ENCODE measurements at places on chromosomes 16 and 17.

- DNase-seq = peak; percentile 38
These were observed 1.2 kb downstream of the UBALD2 start for GRCh38 chr17:76266244-76266938.

DNA sequence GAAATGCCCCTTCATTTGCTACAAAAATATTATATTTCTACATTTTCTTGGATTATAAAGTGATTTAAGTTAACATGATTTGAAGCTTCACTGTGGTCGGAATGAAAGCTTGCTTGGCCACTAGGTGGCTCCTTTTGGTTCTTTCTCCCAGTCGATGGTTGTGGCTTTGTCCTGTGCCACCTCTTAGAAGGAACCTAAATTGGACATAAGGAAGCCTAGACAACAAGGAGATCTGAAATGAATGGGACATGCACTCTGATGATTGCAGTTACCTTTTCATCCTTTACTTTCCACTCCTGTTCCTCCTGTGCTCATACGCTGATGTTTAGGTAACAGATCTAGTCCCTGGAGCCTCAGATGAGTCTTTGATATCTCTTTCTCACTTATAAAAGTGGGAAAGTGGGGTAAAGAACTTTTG, 39.2 kb downstream of the FTO start:
- DNase-seq = peak; percentile 19

GRCh38 chr16:80606221-80606766, 65.5 kb downstream of the DYNLRB2 start:
- no peak for DNase-seq

GRCh38 chr17:35588196-35588920, 1.2 kb downstream of the AP2B1 start:
- DNase-seq = no peak

DNA sequence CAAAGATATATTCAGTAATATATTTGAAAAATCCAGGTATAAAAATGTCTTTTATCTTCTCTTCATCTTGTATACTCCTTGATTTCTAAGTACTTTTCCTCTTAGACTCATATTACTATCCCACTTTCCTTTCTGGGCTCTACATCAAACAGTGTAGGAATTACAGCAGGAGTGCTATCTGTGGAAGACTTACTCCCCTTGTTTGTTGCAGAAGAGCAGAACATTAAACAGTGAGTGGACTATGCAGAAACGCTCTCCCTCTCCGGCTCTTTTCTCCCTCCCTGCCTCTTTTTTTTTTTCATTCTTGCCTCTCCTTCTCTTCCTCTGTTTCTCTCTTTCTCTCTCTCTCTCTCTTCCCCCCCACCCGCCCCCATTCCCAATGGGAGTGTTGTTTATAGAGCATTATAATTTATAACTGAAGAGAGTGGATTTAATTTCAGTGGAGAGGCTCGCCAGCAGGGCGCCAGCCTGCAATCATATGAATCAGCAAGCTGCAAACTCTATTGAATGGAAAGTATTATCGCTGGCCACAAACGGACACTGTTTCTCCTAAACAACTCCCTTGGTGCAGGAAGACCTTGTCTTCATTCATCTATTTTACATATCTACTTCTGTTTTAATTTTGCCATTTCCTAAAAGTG, 242.3 kb upstream of the TBX2 start:
- DNase-seq = no peak

Data from stimulated activated CD4-positive, alpha-beta T cell treated with anti-CD3 and anti-CD28 coated beads, Interleukin-2, amount 100 ng/mL, for 24 hours (primary cell).